Omental fat pad (tissue), 4 donors: ENCODE measurements at places on chromosomes 1 and 21. TPM values are rescaled to one million over a fixed set of nuclear protein-coding genes. Genes with fewer than 3 reads are reported as not detected.

HNRNPCL1 gene
- total RNA-seq, result not detected

WDTC1 gene
- 24.8 TPM for total RNA-seq

CYP4X1 gene
- 46.0 TPM for total RNA-seq

DNA sequence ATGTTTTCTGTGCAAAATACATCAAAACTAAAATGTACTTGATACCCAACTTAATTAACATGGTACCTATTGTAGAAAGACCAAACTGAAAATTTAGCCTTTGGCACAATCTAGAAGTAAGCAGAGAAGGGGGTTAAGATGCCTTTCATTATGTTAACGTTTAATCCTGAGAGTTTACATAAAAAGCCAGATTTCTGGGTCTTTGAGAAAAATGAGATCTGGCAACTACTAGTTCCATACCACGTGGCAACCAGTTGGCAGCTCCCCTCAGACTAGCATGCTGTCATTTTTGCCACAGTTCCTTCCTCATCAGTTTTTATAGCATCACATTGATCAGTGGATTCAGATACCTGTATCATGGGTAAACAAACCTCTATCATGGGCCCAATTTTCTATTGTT lies 1.5 kb downstream of the RO60 start:
- DNase-seq, result no peak

- no peak for DNase-seq
These were observed 23.9 kb upstream of the RPTN start for GRCh38 chr1:152182944-152183361.

GRCh38 chr1:235199441-235199840 lies 38.4 kb upstream of the RBM34 start:
- DNase-seq, result no peak
